ENCODE measurements at places on chromosomes 3 and 15. TPM values are rescaled to one million over a fixed set of nuclear protein-coding genes. Genes with fewer than 3 reads are reported as not detected.

- no peaks in the 10 kb centered on the region for H3K27me3 ChIP-seq
- DNase-seq: no peak
- no peak overlapping the region for H3K4me3 ChIP-seq
- no peak overlapping the region for H3K27ac ChIP-seq
- 0 out of 2 replicates have a peak, but pooled peaks cover 4% of the 10 kb centered on the region for H3K4me1 ChIP-seq
- no peaks in the 10 kb centered on the region for H3K36me3 ChIP-seq
Measured at GRCh38 chr3:28936154-28936553, 344.7 kb upstream of the RBMS3 start.

GRCh38 chr3:159186581-159186980 lies 384.7 kb downstream of the MFSD1 start:
- H3K4me1 ChIP-seq: peaks cover 20% of the 10 kb centered on the region
- H3K27me3 ChIP-seq: no peaks in the 10 kb centered on the region
- DNase-seq: no peak
- H3K4me3 ChIP-seq: no peak overlapping the region

- no peaks in the 10 kb centered on the region for H3K36me3 ChIP-seq
- no peak overlapping the region for H3K4me3 ChIP-seq
- H3K27ac ChIP-seq: no peak overlapping the region
- H3K4me1 ChIP-seq: peaks cover 23% of the 10 kb centered on the region
Measured at GRCh38 chr15:75655931-75656330, 8.2 kb downstream of the SNX33 start.

The SLC51B gene
- not detected for total RNA-seq

GRCh38 chr3:197858133-197858532 lies 67.1 kb downstream of the LRCH3 start:
- H3K4me1 ChIP-seq: no peaks in the 10 kb centered on the region
- H3K4me3 ChIP-seq: no peak overlapping the region
- H3K27ac ChIP-seq: no peak overlapping the region
- DNase-seq: no peak
- H3K36me3 ChIP-seq: peaks cover 19% of the 10 kb centered on the region

DNA sequence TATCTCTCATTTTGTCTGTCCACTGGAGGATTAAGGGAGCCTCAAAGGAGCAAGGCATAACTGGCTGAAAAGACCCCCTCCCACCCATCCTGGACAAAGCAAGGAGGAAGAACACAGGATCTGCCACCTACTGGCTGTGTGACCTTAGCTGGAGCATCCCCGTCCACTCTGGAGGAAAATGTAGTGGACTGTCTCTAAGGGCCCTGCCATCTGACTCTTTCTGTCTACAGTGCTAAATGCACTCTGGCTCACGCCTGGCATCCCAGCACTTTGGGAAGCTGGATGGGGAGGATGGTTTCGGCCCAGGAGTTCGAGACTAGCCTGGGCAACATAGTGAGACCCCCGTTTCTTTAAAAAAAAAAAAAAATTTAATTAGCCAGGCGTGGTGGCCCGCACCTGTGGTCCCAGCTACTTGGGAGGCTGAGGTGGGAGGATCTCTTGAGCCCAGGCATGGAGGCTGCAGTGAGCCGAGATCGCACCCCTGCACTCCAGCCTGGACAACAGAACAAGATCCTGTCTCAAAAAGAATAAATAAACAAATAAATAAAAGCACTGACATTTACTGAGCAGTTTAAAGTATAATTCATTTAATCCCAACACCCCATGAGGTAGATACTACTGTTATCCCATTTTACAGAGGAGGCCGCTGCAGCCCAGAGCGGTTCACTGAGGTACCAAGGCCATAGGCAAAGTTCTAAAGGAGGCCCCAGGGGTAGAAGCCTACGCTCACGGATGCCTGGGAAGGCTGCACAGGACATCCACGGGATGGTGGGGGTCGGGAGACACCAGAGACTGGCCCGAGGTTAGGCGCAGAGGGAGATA lies 1.1 kb downstream of the TBC1D2B start:
- no peaks in the 10 kb centered on the region for H3K27me3 ChIP-seq
- peak overlapping the region; percentile 78 for H3K4me3 ChIP-seq
- H3K27ac ChIP-seq: peak overlapping the region; percentile 73
- H3K4me1 ChIP-seq: peaks cover 15% of the 10 kb centered on the region
- no peaks in the 10 kb centered on the region for H3K36me3 ChIP-seq

The RASSF1 gene
- 20.0 TPM for total RNA-seq

- no peak overlapping the region for H3K27ac ChIP-seq
- no peak for DNase-seq
- H3K36me3 ChIP-seq: no peaks in the 10 kb centered on the region
- H3K4me1 ChIP-seq: no peaks in the 10 kb centered on the region
- H3K4me3 ChIP-seq: no peak overlapping the region
Measured at GRCh38 chr15:70165716-70166284, 68.1 kb upstream of the TLE3 start.

DNA sequence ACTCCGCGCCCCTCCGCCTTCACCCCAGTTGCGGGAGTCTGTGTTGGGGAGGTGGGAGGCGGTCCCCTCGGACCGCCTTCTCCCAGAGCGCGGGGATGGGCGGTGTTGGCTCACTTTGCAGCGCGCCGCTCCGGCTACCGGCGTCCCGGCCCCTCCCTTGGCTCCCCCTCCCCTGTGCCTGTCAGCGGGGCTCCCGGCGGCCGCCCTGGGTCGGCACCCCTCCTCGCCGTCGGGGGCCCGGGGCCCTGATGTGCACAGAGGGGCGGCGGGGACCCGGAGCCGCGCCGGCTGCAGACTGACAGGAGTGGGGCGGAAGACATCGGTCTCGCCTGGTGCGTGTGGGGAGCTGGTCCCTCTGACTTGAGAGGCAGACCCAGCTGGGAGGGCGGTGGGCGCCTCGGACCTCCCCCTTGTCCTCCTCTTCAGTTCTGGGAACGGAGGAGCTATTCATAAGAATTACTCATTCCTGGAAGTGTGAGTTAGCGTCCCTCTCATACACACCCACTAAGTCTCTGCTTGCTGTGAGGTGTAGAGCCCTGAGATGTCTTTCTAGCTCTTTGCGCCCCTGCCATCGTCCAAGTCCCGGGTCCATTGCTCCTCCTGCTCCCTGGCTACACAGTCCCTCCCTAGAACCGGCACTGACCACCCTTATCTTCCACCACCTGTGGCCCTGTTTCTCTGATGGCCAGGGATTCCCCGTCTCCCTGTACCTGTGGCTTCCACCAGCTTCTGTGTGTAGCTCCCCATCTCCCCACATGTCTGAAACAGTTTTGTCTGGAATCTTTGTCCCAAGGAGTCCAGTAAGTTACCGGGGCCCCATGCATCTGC lies 42.3 kb upstream of the ROPN1 start:
- H3K27me3 ChIP-seq: peaks cover 56% of the 10 kb centered on the region
- H3K27ac ChIP-seq: no peak overlapping the region
- H3K4me3 ChIP-seq: peak overlapping the region; percentile 75
- peaks cover 3% of the 10 kb centered on the region for H3K4me1 ChIP-seq
- no peaks in the 10 kb centered on the region for H3K36me3 ChIP-seq
- DNase-seq: peak; percentile 22

The RAF1 gene
- total RNA-seq: 130 TPM

GRCh38 chr3:48423241-48423882 lies 6.5 kb downstream of the PLXNB1 start:
- no peak for DNase-seq
- H3K27me3 ChIP-seq: no peaks in the 10 kb centered on the region
- peaks cover 17% of the 10 kb centered on the region for H3K4me1 ChIP-seq
- no peak overlapping the region for H3K4me3 ChIP-seq

- no peak for DNase-seq
- H3K4me1 ChIP-seq: no peaks in the 10 kb centered on the region
- H3K36me3 ChIP-seq: no peaks in the 10 kb centered on the region
- no peaks in the 10 kb centered on the region for H3K27me3 ChIP-seq
Measured at GRCh38 chr3:40088527-40089170, 220.9 kb upstream of the EIF1B start.

DNA sequence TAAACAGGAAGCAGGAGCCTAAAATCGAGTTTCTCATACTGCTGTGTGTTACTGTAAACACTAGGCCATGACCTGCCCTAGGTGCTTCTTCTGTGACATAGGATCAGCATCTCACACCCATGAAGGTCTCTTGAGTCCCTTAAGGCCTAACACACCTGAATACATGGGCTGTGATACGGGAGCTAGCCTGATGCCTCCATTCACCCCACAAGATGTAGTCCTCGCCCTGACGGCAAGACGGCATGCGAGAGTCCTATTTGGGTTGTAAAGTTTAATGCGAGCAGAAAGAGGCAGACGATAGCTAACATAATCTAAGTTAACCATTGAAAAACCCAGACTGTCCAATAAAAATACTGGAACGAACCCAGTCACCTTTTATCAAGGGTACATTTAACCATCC lies 241.1 kb upstream of the ICE2 start:
- H3K27ac ChIP-seq: no peak overlapping the region
- no peaks in the 10 kb centered on the region for H3K36me3 ChIP-seq
- H3K27me3 ChIP-seq: peaks cover 46% of the 10 kb centered on the region

The TRIM59 gene
- total RNA-seq: 25.3 TPM

- no peak overlapping the region for H3K27ac ChIP-seq
- H3K36me3 ChIP-seq: no peaks in the 10 kb centered on the region
- H3K27me3 ChIP-seq: no peaks in the 10 kb centered on the region
- no peak for DNase-seq
Measured at GRCh38 chr3:175242243-175242642, 383.1 kb downstream of the NAALADL2 start.

- DNase-seq: no peak
- H3K4me3 ChIP-seq: no peak overlapping the region
- H3K27ac ChIP-seq: no peak overlapping the region
- H3K4me1 ChIP-seq: no peaks in the 10 kb centered on the region
- no peaks in the 10 kb centered on the region for H3K36me3 ChIP-seq
Measured at GRCh38 chr15:50066666-50067065, 52.4 kb downstream of the ATP8B4 start.

- no peak for DNase-seq
- H3K4me3 ChIP-seq: no peak overlapping the region
- H3K36me3 ChIP-seq: no peaks in the 10 kb centered on the region
- H3K4me1 ChIP-seq: peaks cover 54% of the 10 kb centered on the region
- H3K27me3 ChIP-seq: no peaks in the 10 kb centered on the region
- peak overlapping the region; percentile 88 for H3K27ac ChIP-seq
Measured at GRCh38 chr3:134328846-134329245, 45.4 kb downstream of the AMOTL2 start.

The PRR20G gene
- not detected for total RNA-seq

The ZNF80 gene
- total RNA-seq: not detected

DNA sequence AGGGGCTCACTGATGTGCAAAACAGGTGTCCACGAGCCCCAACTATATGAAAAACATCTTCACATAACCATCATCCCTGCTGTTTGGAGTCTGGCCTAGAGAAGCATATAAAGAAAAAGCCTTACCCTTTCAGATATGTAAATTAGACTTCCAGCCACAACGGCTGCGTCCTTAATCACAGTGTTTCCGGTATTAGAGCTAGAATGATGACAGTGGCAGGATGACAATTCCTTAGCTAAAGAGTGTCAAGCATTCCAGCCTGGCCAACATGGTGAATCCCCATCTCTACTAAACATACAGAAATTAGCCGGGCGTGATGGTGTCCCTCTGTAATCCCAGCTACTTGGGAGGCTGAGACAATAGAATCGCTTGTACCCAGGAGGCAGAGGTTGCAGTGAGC lies 19.5 kb upstream of the SAMD7 start:
- no peaks in the 10 kb centered on the region for H3K27me3 ChIP-seq
- H3K27ac ChIP-seq: no peak overlapping the region
- H3K4me1 ChIP-seq: no peaks in the 10 kb centered on the region
- H3K4me3 ChIP-seq: no peak overlapping the region

DNA sequence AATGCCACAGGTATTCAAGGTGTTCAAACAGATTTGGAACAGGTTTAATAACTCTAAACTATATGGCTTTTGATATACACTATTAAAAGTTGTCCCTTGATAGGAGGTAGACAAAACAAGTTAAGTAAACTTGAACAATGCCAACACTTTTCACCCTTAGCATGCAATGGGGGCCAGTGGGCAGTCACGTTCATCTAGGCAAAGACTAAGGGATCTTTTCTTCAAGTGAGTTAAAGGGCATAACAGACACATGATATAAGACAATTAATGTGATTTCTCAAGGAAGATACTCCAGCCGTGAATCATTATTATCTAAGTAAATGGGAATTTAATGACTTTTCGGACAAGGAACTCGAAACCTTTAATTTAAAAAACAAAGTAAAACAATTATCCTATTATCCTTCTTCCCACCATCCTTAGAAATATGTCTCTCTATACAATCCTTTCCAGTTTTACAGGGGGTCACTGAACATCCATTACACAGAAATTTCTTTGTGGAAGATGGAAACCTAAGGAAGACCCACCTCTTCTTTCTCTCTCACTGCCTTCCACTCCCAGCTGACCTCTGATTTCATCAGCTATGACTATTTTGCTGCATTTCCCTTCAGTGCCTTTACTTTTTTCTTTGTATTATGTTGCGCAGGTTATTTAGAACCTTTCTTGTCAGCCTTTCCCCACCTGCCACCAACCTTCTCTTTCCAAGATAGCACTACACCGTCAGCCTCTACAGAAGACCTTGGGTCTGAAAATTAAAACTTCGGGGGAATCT lies 1.5 kb downstream of the CLDN1 start:
- peaks cover 20% of the 10 kb centered on the region for H3K4me1 ChIP-seq
- H3K36me3 ChIP-seq: no peaks in the 10 kb centered on the region
- peak overlapping the region; percentile 10 for H3K27ac ChIP-seq
- H3K4me3 ChIP-seq: peak overlapping the region; percentile 69

The ZNF774 gene
- total RNA-seq: 1.1 TPM

GRCh38 chr3:182802413-182803390 lies 9.4 kb downstream of the ATP11B start:
- no peak for DNase-seq
- 0 out of 2 replicates have a peak, but pooled peaks cover 5% of the 10 kb centered on the region for H3K4me1 ChIP-seq
- H3K4me3 ChIP-seq: no peak overlapping the region
- no peaks in the 10 kb centered on the region for H3K27me3 ChIP-seq

DNA sequence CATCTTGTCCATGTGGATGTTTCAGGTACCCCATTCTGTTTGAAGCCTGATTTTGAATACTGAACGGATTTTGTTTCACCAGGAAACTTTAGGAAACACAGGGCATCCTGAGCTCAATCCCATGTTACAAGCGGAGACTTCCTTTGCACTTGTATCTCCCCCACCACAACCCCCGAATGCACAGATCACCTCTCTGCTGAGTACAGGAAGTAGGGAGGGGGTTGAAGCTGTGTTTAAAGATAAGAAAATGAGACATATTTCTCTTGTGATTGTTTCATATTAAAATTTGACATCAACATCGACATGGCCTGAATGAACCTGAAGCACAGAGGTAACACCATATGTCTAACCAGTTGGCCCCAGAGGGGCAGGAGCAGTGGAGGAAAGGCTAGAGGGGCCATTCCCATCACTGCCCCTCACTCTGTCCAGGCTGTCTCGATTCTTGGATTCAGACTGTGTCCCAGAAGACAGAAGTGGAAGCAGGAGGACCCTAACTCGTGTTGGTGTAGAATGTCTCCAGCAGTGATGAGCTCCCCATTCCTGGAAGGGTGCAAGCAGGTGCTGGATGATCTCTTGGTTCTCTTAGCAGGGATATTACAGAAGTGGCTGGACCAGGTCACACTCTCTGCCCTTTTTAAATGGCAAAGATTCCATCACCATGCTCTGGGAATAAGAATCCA lies 59.6 kb upstream of the IQSEC1 start:
- no peak overlapping the region for H3K4me3 ChIP-seq
- no peak for DNase-seq
- H3K4me1 ChIP-seq: no peaks in the 10 kb centered on the region
- H3K27ac ChIP-seq: no peak overlapping the region
- H3K36me3 ChIP-seq: peaks cover 4% of the 10 kb centered on the region

GRCh38 chr15:89404023-89404422 lies 69.4 kb upstream of the POLG start:
- no peak overlapping the region for H3K27ac ChIP-seq
- no peaks in the 10 kb centered on the region for H3K36me3 ChIP-seq
- H3K4me1 ChIP-seq: peaks cover 6% of the 10 kb centered on the region
- DNase-seq: no peak
- peaks cover 11% of the 10 kb centered on the region for H3K27me3 ChIP-seq

The IL12A gene
- total RNA-seq: 6.5 TPM

- H3K4me1 ChIP-seq: no peaks in the 10 kb centered on the region
- no peak overlapping the region for H3K27ac ChIP-seq
- no peak overlapping the region for H3K4me3 ChIP-seq
- no peaks in the 10 kb centered on the region for H3K27me3 ChIP-seq
- no peak for DNase-seq
Measured at GRCh38 chr3:140051019-140051957, 116.3 kb downstream of the CLSTN2 start.

Measured in PC-3 (cell line).